ENCODE measurements at places on chromosomes 16 and 17. TPM values are rescaled to one million over a fixed set of nuclear protein-coding genes. Genes with fewer than 3 reads are reported as not detected.

Gene TEDC2
- total RNA-seq, result 26.6 TPM

Gene NT5M
- 6.6 TPM for total RNA-seq

Gene SUZ12
- 65.9 TPM for total RNA-seq

Gene TSR1
- 38.7 TPM for total RNA-seq

Gene BFAR
- total RNA-seq, result 60.2 TPM

Gene KRT32
- total RNA-seq, result not detected

Gene HS3ST3A1
- 6.3 TPM for total RNA-seq
